Stimulated activated CD4-positive, alpha-beta T cell treated with anti-CD3 and anti-CD28 coated beads, Interleukin-4, amount 100 ng/mL, for 4 hours (primary cell): ENCODE measurements at places on chromosomes 11 and 22.

DNA sequence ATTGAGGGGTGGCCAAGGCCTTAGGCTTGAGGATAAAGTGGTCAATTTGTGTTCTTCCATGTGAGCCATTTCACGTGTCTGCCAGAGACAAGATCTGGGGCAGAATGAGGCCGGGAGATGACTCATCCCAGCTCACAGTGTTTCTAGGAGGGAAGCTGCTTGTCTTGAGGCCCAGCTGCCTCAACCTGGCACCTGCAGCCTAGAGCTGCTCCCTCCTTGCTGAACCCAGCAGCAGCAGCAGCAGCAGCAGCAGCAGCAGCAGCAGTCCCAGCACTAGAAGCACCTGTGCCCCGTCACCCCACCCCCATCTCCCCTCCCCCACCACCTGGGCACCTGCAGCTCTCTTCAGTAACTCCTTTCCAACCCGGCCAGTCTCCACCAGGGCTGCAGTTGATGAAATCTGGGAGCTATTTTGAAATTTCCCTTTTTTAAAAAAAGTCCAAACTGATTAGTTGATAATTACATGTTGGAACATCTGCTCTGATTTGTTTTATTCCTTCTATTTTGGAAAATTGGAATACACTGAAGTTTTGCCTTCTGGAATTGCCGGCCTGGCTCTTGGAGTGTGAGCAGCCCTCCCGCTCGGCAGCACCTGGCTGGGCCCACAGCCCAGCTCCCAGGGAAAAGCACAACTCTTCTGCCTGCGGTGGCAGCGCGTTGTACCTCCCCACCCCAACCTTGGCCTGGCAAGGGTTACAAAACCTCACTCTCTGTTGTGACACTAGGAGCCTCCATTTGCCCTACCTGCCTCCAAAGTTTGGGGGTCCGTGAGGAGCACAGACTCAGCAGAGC lies 143.5 kb downstream of the NXPE2 start:
- DNase-seq, result no peak

DNA sequence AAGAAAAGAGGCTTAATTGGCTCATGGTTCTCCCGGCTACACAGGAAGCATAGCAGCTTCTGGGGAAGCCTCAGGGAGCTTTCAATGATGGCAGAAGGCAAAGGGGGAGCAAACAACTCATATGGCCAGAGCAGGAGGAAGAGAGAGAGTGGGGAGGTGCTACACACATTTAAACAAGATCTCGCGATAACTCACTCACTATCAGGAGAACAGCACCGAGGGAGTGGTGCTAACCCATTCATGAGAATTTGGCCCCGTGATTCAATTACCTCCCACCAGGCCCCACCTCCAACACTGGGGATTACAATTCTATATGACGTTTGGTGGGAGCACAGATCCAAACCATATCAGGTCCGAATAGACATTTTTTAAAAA lies 41.7 kb upstream of the APLNR start:
- no peak for DNase-seq

DNA sequence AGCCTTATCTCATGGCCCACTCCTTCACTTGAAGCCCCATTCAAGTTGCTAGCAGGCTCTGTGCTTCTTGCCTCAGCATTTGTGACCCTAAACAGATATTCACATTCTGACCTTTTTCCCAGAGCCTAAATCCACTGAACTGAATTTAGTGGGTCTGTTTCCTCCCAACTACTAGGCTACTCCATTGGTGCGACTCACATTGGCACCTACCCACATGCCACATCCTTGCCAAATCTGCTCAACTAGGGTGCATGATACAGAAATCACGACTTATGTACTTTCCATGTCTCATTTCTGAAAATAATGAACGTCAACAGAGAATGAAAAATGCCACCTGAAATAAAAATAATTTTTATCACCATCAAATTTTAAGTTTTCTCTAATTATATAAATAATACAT lies 8.4 kb upstream of the MMP12 start:
- DNase-seq, result no peak

DNA sequence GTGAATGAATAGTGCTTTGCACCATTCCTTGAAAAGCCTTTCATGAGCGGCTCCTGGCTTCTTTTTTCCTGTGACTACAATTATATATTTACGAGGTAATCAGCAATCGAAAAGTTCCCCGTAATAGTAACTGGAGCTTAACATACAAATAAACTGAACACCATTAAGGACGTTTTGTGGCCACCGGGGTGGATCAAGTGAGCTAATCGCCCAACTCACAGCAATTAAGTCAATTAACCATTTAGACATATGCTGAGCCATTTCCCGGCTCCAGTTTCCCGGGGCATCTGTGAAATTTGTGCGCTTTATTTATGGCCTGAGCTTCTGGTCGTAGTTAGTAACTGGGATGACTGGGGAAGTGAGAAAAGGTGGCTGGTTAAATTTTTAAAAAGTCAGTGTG lies 465.2 kb downstream of the MIAT start:
- no peak for DNase-seq

- DNase-seq, result no peak
Measured at GRCh38 chr11:870127-870413, 27.4 kb downstream of the TSPAN4 start.

DNA sequence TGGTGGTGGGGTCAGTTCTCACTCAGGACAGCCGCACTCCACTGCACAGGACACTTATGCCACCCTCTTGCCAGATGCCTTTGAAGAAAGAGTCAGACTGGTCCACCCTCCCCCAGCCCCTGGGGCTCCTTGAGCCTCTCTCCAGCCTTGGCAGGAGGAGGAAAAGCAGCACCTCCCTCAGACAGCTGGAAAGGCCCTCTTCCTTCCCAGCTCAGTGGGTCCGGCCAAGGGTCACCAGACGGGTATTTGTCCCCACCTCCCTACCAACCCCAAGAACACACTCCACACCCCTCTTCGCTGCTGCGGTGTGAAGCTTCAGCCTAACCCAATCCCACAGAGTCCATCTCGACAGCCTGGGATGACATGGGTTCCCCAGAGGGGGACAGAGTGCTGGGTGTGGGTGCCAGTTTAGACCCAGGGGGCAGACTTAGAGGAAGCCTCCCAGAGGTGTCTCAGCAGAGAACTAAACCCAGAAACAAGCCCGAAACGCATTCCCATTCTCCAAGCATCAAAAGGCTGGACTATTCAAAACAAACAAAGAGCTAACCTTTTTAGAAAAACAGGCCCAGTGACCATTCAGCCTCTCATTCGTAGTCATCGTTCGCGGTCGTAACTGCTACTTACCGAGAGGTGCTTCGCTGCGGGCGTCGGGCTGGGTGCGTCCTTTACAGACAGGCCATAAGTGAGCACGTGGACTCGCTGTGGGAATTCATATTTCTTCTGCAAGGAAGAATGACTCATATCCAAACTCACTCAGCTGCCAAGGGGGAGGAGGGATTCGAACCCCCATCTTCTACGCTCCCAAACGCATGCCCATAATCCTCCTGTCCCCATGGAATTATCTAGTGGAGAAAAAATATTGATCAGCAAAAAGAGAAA lies 57.5 kb upstream of the ANO1 start:
- DNase-seq, result no peak

DNA sequence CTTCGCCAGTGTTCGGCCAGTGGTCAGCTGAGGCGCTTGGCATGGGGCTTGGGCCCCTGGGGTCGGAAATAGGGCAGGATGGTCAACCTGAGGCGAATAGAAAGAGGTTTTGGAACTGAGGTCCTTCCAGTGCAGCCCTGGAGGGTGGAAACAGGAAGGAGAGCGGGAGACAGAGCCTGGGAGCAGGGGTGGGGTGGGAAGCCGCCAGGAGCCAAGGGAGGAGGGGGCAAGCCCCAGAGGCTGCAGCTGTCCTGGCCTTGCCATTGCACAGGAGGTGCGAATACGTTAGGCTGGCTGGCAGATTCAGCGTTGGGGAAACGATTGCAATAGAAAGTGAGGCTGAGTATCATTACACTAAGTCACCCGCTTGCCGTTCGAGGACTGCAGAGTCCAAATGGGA lies 13.9 kb upstream of the KCTD17 start:
- no peak for DNase-seq

DNA sequence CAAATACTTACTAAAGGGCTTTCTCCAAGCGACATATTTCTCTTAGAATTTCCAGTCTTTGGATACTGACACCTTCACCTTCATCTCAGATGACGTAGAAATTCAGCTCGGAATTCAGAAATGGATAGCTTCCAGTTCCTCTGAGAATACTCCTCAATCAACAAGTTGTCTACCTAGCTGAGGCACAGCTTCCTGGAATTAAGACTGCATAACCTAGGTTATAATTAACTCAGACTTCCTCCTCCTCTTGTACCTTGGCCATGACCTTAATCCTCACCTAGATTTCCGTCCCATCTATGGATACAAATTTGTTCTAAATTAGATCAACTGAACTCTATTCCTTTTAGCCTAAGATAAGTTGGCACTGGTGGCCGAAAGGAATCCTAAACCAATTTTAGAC lies 17.4 kb downstream of the ATP5MG start:
- DNase-seq, result no peak

DNA sequence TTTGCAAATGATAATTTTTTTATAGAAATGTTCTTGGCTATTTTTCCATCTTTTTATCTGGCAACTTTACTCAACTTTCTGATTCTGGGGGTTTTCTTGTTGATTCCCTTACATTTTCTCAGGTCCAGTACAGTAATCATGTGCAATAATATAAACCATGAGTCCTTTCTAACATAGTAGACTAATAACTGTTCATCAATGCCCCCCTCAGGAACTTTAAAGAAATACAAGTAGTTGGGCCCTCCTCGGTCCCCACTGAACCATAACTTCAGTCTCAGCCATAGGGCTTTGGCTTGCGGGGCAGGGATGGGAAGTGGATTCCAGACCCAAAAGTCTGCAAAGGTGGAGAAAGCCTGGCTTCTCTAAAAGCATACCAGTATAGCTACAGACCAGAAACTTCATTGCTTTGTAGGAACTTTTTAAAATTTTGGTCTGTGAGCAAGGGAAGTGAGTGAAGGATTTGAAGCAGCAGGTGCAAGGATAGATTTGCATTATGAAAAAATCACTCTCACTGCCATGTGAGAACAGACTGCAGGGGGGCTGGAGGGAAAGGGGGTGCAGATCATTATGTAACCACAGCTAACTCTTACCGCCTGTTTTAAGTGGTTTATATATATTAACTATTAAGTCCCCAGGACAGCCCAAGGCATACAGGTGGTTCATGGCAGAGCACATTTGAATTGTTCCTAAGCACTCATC lies 10.4 kb upstream of the TUB start:
- DNase-seq, result no peak

- DNase-seq, result no peak
Measured at GRCh38 chr11:130162733-130163132, 3.2 kb downstream of the ST14 start.

GRCh38 chr11:120977266-120978137 lies 46.4 kb upstream of the TBCEL start:
- DNase-seq, result no peak
